ENCODE measurements at places on chromosomes 5 and 9. TPM values are rescaled to one million over a fixed set of nuclear protein-coding genes. Genes with fewer than 3 reads are reported as not detected.

GRCh38 chr5:54205918-54206317 lies 104.5 kb downstream of the ARL15 start:
- DNase-seq: no peak

GRCh38 chr9:114112778-114113584 lies 13.9 kb upstream of the KIF12 start:
- peak; percentile 34 for DNase-seq

DNA sequence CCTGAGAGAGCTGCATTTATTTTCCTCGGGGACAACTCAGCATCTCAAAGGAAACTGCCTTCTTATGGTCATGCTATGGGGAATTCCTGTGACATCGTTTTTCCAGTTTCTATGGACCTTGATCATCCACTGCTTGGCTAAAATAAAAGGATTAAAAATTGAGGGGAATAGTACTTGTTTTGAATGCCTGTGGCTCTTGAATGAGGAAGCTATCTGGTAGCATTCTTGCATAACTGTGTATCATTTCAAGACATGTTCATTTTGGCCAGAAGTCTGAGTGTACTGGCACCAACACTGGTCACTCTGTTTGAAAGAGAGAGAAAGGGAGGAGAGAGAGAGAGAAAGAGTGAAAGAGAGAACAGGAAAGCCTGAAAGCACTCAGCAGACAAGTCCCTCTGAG lies 116.7 kb downstream of the DOCK2 start:
- peak; percentile 42 for DNase-seq

DNA sequence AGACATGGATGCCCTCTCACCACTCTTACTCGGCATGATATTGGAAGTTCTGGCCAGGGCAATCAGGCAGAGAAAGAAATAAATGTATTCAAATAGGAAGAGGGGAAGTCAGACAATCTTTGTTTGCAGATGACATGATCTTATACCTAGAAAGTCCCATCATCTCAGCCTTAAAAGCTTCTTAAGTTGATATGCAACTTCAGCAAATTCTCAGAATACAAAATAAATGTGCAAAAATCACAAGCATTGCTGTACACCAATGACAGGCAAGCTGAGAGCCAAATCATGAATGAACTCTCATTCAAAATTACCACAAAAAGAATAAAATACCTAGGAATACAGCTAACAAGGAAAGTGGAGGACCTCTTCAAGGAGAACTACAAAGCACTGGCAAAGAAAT lies 2190.4 kb downstream of the MAT2B start:
- DNase-seq: no peak

The SIGMAR1 gene
- 74.8 TPM for total RNA-seq

DNA sequence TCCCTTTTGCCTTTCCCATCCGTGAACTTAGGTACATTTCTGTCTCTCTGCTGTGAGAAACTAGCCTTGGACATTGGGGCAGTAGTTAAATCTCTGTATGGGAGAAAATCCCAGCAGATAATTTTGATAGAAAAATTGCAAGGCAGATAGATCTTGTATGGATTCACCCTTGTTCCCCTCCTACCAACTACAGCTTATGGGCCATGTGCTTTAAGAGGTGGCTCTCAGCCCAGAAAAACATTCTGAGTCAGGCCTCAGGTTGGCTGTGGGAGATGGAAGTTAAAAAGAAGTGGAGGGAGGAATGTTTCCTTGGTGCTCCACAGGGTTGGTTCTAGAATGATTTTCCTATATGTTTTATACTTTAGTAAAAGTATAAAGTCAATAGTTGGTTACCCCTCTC lies 1.4 kb upstream of the KDM3B start:
- DNase-seq: no peak

- DNase-seq: peak; percentile 83
Measured at GRCh38 chr9:86126998-86127972, 27.9 kb upstream of the GOLM1 start.

GRCh38 chr5:134506054-134507039 lies 19.1 kb upstream of the JADE2 start:
- DNase-seq: no peak

DNA sequence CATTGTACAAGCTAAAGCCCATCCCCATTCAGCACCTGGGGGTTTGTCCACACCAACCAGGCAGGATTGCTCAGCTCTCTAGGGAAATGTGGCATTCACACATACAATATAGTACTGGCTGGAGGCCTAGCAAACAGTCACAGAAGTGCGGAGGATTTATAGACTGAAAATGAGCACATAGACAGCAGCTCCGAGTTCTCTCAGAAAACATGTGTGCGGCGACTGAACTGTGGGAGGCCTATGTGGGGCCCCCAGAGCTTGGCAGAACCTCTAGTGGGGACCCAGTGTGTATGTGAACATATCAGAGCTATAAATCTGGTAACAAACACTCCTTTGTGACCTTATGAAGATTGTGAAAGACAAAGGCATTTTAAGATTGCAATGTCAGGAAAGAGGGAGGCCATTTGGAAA lies 431.1 kb downstream of the DTWD2 start:
- no peak for DNase-seq

DNA sequence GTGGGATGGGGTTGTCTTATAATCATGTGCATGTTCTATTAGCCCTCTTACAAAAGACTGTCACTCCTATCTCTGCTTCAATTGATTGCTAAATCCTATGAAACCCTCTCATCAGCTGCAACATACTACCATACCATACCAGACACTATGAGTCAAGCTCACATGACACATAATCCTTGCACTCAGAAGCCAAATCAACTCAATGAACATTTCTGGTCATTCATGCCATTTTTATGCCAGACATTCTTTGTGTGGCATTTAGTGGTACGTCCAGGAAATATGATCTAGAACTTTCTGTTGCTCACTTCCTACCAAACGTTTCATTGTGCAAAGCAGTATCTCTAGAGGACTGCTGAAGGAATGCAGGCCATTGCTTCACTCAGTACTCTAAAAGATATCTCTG lies 159.2 kb upstream of the GNA14 start:
- DNase-seq: peak; percentile 99

DNA sequence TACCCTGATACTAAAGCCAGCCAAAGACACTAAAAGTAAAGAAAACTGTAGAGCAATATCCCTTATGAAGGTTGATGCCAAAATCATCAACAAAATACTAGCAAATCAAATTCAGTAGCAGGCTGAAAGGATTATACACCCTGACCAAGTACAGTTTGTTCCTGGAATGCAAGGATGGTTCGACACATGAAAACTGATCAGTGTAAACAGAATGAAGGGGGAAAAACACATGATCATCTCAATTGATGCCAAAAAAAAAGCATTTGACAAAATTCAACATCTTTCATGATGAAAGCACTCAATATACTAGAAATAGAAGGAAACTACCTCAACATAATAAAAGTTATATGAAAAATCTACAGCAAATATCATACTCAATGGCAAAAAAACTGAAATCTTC lies 43.5 kb upstream of the LRRC14B start:
- no peak for DNase-seq

GRCh38 chr9:126674365-126675146 lies 60.8 kb downstream of the LMX1B start:
- no peak for DNase-seq

The CATSPER3 gene
- under 0.01 TPM for total RNA-seq

The CA9 gene
- 3.2 TPM for total RNA-seq

- peak; percentile 91 for DNase-seq
Measured at GRCh38 chr9:27094640-27095298, 14.3 kb upstream of the TEK start.

GRCh38 chr5:2399804-2400203 lies 351.7 kb downstream of the IRX2 start:
- DNase-seq: no peak

DNA sequence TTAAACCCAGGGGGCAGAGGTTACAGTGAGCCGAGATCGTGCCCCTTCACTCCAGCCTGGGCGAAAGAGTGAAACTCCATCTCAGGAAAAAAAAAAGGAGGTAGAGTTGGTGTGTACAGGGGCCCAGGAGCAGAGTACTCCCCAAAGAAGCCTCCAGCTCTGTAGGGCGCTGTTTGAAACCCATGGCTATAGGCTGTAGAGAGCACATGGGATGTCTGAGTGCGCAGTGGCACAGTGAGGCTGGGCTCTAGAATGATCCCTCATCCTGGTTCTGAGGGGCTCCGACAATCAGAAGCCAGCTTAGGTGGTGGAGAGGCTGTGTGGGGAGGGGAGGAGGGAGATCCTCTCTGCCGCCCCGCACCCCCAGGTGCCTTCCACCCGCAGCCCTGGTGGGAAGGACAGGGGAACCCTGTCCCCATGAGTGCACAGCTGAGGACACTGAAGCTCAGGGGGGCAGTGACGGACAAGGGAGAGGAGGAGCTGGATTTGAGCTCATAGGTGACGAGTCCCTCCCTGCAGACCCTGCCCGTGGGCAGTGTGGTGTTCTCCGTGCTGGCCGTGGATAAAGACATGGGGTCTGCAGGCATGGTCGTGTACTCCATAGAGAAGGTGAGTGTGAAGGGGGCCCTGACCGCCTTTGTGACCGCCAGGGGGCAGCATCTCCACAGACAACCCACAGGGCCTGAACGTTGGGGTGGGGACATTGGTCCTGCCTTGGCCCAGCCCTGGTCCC lies 24.6 kb downstream of the CDHR2 start:
- no peak for DNase-seq

- no peak for DNase-seq
Measured at GRCh38 chr9:34611251-34611810, 566 bp downstream of the RPP25L start.

GRCh38 chr9:131885144-131885609 lies 145.3 kb upstream of the RAPGEF1 start:
- no peak for DNase-seq

The OBP2B gene
- total RNA-seq: not detected

The PDE6A gene
- not detected for total RNA-seq

GRCh38 chr9:131263701-131264100 lies 12.6 kb downstream of the FAM78A start:
- DNase-seq: no peak

GRCh38 chr9:72300873-72301272 lies 64.1 kb downstream of the ZFAND5 start:
- DNase-seq: no peak

DNA sequence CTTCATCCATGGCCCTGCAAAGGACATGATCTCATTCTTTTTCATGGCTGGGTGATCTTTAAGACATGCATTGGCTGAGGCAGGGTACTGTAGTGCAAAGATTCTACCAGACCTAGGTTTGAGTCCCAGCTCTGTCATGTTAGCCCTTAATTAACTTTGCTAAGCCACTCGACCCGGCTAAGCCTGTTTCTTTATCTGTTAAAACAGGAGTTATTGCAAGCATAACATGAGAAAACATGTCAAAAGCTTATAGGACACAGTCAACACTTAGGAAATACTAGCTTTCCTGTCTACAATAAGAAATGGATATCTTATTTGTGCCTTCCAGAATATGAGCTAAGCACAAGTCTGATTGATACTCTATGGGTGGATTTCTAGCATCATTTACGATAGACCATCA lies 92.6 kb downstream of the RASEF start:
- DNase-seq: peak; percentile 54

- DNase-seq: no peak
Measured at GRCh38 chr9:128540634-128541360, 11.6 kb upstream of the SPTAN1 start.

DNA sequence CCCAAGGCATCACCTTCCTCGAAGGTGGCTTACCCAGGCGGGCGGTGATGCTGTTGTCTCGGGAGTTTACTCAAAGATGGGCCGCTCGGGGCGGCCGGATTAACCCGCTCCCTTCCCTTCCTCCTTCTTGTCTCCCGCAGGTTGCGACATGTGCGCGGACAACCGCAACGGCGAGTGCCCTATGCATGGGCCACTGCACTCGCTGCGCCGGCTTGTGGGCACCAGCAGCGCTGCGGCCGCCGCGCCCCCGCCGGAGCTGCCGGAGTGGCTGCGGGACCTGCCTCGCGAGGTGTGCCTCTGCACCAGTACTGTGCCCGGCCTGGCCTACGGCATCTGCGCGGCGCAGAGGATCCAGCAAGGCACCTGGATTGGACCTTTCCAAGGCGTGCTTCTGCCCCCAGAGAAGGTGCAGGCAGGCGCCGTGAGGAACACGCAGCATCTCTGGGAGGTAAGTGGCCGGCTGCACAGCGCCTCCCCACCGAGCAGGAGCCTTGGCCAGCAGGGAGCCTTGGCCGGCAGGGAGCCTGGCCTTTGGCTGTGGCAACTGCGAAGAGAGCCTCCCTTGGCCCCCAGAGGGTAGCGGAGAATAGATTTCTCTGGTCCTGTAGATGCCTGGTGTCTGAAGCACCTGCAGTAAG lies 10.6 kb downstream of the PRDM6 start:
- DNase-seq: no peak

DNA sequence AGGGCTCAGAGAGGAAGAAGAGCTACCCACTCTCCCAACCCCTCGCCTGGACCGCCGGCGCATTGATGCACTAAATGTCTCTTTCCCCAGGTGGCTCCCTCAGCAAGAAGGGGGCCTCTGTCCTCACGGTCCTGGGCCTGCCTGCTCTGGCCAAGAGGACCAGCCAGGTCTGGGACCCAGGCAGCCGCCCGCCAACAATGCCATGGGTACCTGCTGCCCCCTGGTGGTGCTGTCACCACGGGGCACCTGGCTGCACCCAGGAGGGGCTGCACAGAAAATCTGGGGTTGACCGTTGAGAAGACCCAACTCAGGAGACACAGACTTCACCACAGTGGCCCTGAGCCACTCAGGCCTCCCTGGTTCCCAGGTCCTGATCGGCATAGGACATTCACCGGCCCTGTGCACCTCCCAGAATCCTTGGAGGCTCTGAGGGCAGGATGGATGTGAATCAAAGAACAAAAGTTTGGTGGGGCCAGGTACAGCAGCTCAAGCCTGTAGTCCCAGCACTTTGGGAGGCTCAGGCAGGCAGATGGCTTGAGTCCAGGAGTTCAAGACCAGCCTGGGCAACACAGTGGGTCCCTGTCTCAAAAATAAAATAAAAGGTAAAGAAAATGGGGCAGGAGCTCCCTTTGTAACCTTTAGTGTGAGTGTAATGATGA lies 2.4 kb upstream of the VAV2 start:
- DNase-seq: peak; percentile 38

- DNase-seq: no peak
Measured at GRCh38 chr5:3511934-3512333, 83.7 kb upstream of the IRX1 start.

GRCh38 chr9:116875576-116875975 lies 188.5 kb downstream of the TRIM32 start:
- no peak for DNase-seq

- peak; percentile 47 for DNase-seq
Measured at GRCh38 chr5:138653502-138653901, 78.3 kb upstream of the HSPA9 start.

The MYORG gene
- 5.1 TPM for total RNA-seq

All from bronchial epithelial cell (primary cell).